Stimulated activated CD4-positive, alpha-beta T cell treated with anti-CD3 and anti-CD28 coated beads, Interleukin-1b, Interleukin-23, amount 100 ng/mL, for 48 hours (primary cell): ENCODE measurements at places on chromosomes 16 and 17.

DNA sequence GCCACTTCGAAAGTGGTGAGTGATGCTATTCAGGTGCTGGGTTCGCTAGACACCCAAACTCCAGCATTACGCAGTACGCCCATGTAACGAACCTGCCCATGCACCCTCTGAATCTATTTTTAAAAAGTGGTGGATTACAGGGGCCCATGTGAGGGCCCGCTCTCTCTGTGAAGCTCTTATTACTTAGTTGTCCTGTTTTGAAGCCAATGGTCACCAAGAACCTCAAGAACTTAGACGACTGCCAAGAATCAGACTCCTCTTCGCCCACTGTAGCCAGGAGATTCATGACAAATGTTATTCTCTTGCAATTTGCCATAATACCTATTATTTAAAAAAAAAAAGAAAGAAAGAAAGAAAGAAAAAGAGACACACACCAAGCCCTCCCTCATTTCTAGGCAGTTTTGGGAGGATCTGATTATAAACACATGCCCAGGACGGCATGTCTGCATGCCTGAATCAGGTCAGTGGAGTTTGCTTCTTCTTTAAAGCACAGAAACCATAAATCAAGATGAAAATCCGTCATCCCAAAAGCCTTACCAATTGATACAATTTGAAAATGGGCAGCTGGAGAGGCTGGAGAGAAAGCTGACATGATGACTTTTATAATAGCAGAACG lies 108.6 kb downstream of the IRX3 start:
- no peak for DNase-seq

DNA sequence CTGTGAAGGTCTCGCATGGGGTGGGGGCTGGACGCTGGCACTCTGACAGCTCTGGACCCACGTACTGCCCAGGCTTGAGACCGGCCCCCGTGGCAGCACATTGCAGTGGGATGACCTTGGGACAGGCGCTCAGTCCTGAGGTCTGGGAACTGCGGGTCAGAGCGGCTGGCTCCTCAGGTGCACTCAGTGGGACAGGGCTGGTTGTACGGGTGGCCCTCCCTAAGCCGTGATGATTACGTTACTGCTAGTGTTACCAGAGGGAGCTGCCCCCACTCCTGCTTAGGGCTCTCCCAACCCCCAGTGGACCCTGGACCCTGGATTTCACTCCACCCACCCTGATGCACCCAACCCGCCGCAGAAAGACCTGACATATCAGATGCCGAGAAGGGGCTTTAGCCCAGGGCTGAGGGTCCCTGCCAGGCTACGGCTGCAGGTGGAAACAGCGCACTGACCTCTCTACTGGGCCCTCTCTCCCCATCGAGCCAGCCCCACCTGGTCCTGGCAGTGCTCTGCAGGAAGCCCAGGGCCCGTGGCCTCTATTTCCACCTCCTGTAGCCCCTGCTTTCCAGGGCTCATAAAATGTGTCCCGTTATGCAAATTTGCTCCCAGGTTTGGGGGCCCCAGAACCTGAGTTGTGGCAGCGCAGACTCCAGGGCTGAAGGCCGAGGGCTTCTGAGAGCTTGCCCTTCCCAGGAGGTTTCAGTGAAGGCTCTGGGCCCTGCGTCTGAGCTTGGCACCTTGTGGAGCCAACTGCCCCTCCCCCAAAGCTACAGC lies 77.2 kb downstream of the RTN4RL1 start:
- no peak for DNase-seq

DNA sequence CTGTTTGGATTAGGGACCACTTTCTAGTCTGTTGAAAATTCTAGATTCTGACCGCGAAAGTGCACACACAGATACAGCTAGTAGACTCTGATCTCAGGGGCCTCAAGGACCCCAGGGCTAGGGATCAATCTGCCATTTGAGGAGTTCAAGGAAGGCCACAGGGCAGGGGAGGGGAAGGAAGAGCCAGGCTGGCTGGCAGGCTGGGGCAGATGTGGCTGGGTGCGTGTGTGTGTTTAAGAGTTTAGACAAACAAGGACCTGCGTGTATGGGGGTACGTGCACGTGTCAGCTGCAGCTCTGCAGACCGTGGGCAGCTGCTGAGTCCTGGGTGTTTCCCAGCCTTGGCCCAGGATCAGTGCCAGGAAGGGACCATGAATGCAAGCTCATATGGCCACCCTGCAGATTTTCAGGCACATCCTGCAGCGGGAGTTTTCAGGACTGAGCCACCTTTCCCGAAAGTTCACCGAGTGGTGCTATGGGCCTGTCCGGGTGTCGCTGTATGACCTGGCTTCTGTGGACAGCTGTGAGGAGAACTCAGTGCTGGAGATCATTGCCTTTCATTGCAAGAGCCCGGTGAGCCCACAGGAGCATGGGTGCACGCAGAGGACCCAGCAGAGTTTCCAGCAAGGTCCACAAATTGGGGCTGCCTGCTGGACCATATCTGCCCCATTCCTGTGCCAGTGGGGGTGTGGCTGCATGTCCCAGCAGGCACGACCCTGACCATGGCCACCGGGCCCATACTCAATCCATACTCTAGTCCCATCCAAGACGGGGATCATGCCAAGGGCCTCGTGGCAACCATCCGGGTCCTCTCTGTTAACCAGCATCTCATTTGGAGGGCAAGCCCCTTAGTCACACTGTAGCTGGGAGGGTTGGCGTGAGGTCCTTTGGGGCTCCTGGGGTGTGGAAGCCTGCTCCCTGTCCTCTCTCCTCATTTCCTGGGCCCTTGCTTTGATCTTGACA lies 10.6 kb downstream of the TRPV2 start:
- no peak for DNase-seq

DNA sequence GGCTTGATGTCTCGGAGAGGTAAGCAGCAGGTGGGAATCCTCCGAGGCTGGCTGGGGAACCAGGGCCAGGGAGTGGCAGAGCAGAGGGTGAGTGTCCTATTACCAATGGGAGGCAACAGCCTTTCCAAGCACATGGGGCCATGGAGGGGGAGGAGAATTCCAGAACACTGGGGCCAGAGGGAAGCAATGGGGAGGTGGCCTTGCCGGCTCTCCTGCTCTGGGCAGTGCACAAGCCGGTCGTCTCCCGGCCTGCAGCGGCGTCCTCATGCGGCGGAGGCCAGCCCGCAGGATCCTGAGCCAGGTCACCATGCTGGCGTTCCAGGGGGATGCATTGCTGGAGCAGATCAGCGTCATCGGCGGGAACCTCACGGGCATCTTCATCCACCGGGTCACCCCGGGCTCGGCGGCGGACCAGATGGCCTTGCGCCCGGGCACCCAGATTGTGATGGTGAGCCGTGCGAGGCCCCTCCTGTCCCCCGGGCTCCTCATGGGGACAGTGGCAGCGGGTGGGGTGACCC lies 21.9 kb downstream of the SGSH start:
- no peak for DNase-seq

DNA sequence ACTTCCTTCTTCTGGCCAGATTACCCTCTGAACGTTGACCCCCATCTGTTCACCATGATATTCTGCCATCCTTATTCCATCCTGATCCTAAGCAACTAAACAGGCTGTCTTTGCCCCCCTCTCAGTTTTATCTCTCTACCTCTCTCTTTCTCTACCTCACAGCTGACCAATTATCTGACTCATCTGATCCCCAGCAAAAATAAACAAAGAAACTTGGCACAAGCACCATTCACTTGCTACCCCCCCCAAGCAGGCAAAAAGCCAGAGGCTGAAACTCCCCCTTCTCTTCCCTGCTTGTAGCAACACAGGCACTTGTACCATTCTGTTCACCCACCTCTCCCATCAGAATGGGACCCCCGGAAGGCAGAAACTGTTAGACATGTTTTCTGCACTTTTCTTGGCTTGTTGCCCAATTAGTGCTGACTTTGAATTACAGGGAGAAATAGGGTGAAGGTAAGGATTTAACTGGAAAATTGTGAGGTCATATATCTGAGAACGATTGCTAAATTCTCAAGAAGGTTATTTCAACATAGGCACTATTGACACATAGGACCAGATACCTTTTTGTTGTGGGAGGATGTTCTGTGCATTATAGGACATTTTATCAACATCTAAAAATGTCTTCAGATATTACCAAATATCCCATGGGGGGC lies 163.2 kb downstream of the TOX3 start:
- no peak for DNase-seq

DNA sequence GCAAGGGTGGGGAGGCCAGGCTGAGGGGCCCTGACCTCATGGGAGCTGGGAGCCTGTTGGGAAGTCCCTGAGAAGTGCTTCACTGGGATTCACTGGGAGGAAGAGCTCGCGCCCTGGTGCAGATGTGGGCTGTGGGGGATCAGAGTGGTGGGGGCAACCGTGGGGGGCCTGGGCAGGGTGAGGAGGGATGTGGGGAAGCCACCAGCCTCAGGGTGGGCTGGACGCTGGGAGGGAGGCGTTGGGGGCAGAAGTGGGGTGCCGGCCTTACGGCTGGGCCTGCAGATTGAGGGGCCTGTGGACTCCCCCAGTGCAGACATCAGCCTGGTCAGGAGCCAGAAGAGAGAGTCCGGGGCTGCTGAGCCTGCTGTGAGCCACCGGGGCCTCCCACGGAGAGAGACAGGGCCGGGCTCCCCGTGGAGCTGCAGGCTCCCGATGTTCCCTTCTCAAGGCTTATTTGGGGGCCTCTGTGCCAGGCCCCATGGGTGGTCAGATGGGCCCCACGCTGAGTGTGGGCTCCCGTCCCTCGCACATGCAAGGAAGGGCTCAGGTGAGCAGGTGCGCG lies 7.8 kb downstream of the DPEP1 start:
- DNase-seq: no peak

GRCh38 chr16:51982715-51983680 lies 563.9 kb downstream of the TOX3 start:
- peak; percentile 2 for DNase-seq

- no peak for DNase-seq
These were observed 4.8 kb upstream of the GLG1 start for GRCh38 chr16:74611721-74612120.

DNA sequence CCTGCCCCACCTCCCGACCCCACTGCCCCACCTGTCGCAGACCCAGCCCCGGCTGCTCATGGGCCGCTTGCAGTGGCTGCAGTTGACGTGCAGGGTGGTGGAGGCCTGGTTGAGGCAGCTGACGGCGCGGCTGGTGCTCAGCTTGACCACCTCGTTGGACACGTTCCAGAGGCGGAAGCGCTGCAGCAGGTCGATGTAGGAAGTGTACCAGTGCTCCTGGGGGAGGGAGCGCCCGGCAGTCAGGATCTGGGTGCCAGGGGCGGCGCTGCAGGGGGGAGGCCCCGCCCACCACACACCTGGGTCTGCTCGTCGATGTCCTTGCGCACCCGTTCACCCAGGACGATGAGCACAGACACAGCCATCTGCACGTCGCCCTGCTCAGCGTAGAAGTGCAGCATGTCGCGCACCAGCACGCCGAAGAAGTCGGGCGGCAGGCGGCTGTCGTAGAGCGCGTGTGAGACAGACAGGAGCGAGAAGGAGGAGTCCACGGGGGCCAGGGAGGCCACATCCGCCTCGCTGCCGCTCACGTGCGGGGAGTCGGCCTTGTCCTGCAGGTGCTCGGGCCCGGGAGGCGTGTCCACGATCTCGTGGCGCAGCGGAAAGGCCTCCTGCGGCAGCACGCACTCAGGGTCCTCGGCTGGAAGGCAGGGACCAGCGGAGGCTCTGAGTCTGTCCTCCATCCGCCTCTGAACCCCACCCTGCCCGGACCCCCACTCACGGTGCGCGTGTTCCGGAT lies 995 bp upstream of the JMJD8 start:
- no peak for DNase-seq

- no peak for DNase-seq
These were observed 62.4 kb downstream of the ZNF778 start for GRCh38 chr16:89279666-89280481.

DNA sequence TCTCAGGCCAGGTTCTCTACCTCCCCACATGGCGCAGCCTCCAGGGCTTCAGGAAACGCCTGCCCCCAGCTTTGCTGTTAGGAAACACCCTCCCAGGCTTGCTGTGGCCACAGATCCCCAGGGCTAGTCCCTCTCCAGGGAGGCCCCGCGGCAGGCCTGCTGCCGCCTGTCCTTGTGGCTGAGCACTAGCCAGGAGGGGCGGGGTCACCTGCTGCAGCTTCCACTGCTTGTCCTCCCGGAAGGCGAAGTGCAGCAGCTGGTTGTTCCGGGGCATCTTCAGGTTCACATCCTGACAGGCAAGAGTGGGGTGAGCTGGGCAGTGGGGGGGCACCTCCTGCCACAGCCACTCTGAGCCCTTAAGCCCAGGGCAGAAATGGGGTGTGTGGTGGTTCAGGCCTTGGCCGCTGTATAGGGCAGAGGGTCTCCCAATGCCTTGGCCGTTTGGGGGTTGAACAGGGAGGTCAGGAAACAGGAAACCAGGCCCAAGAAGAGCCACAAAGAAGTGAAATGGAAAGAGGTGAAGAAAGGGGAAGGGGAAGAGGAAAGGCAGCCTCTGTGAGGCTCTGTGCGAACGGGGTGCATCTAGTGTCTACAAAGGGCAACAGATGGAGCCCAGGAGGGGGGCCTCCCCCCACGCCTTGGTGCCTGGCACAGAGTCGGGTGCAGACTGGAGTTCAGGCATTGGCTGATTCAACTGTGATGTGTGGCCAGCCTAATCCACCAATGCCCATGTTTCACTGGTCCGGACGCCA lies 2.0 kb downstream of the ROGDI start:
- no peak for DNase-seq

GRCh38 chr16:88340755-88341150 lies 42.0 kb upstream of the ZNF469 start:
- DNase-seq: no peak

DNA sequence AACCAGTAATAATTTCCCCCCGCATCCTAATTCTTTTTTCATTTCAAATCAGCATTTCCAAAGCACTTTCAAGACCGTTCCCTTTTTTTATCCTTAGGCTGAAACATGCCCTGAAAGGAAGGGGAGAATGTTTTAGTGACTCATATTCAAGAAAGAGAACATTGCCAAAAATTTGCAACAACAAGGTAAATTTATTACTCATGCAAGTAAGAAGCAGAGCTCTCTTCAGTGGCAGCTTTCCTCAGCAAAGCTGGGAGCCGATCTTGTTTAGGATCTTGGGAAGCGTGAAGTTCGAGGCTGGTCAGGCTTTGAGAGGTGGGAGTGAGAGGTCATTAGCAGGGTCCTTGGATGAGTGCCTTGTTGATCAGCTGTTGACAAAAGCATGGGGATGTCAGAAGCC lies 129.5 kb downstream of the PRKCA start:
- DNase-seq: no peak

DNA sequence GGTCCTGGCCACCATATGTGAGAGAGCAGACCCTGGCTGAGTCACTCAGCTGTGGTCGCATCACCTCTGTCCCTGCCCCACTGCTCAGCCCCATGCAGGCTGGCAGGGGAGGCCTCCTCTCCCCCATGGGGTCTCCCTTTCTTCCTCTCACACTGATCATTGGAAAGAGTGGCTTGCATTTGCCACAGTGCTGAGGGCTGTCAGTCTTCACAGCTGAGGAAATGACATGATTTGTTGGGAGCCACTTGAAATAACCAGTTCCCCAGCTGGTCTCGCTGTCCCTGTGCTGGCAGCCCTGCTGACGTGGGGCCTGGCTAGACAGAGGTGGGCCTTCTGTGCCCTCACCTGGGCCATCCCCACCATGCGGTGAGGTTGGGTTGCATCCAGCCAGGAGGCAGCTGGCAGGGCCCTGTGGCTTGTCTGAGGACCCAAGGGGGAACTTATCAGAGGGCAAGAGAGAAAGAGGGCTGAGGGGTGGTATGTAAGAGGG lies 30.1 kb upstream of the MED9 start:
- no peak for DNase-seq

- DNase-seq: no peak
These were observed 18.2 kb downstream of the RBFOX3 start for GRCh38 chr17:79592641-79593040.

- peak; percentile 74 for DNase-seq
These were observed 67.3 kb downstream of the ANKRD11 start for GRCh38 chr16:89422905-89423630.

- DNase-seq: no peak
These were observed 533.2 kb downstream of the XYLT1 start for GRCh38 chr16:16937576-16937975.
